ENCODE measurements at places on chromosomes 11 and 22.

GRCh38 chr11:125075242-125075625 lies 12.1 kb downstream of the SLC37A2 start:
- DNase-seq = no peak

DNA sequence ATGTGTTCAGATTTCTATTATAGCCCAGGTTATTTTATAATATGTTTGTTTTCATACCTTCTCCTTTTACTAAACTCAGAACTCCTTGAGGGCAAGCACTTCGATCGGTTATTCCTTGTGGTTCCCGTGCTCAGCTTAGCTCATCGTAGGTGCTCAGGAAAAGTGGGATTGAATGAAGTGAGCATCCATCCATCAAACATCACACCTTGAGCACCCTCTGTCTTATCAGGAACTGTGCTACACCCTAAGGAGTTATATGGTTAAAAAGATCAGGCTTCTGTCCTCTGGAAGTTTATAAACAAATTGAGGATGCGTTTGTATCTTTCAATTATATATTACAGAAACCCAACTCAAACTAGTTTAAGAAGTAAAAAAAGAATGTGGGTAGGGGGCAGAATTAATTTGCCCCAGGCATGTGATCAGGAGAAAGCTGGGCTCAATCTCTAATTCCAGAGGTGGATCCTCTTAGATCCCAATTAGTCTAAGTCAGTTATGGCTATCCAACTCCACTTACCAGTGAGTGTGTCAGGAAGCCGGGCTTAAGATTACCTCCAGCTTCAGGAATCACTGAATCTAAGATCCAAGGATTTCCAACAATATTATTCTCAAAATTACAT lies 59.9 kb upstream of the RRAS2 start:
- no peak for DNase-seq

DNA sequence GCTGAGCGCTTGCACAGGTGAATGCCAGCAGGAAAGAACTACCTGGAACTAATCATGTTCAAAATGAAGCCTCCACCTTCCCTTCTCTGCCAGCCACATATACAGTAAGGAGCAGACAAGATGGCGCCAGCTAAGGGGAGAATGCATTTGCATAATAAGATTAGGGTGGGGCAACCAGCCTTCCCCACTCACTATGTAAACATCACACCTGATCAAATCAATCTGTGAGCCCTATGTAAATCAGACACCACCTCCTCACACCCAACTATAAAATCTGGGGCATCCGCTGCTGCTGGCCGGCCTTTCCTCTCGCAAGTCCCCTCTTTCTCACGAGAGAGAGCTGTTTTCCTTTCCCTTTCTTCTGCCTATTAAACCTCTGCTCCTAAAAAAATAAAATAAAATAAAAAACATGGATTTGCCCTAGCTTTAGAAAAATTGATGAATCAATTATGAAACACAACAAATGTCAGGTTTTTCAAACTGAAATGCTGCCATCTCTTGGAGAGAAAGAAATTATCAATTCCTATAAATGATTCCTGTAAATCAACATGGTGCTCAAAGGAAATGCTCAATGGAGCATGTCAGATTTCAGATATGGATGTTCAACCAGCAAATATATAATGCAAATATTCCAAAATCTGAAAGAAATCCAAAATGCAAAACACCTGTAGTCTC lies 108.9 kb downstream of the SGSM3 start:
- DNase-seq = no peak

DNA sequence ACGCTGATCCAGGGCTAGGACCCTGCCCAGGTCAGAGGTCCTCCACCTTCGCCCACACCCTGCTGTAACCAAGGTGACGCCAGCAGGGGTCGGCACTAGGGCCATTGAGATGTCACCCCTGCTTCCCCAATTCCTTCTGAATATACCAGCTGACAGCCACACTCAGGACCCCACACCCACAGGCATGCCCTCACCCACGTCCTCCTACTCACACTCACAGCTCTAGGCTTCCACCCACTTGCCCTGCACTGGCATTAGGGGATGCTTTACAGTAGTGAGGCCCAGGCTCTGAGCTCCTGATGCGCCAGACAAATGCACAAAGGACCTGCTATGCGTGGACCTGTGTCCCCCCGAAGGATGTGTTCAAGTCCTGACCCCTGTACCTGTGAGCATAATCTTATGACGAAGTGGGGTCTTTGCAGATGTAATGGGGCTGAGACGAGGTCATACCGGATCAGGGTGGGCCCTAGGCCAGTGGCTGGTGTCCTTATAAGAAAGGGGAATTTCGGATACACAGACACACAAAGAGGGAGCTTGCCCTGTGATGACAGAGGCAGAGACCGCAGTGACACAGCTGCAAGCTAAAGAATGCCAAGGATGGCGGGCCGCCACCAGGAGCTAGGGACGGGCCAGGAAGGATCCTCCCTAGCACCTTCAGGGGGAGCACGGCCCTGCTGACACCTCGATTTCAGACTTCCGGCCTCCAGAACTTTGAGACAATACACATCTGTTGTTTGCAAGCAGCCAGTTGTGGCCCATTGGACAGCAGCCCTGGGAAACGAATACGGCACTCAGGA lies 11.2 kb downstream of the WNT11 start:
- DNase-seq = no peak

GRCh38 chr11:73356979-73357860 lies 19.0 kb upstream of the RELT start:
- DNase-seq = no peak

DNA sequence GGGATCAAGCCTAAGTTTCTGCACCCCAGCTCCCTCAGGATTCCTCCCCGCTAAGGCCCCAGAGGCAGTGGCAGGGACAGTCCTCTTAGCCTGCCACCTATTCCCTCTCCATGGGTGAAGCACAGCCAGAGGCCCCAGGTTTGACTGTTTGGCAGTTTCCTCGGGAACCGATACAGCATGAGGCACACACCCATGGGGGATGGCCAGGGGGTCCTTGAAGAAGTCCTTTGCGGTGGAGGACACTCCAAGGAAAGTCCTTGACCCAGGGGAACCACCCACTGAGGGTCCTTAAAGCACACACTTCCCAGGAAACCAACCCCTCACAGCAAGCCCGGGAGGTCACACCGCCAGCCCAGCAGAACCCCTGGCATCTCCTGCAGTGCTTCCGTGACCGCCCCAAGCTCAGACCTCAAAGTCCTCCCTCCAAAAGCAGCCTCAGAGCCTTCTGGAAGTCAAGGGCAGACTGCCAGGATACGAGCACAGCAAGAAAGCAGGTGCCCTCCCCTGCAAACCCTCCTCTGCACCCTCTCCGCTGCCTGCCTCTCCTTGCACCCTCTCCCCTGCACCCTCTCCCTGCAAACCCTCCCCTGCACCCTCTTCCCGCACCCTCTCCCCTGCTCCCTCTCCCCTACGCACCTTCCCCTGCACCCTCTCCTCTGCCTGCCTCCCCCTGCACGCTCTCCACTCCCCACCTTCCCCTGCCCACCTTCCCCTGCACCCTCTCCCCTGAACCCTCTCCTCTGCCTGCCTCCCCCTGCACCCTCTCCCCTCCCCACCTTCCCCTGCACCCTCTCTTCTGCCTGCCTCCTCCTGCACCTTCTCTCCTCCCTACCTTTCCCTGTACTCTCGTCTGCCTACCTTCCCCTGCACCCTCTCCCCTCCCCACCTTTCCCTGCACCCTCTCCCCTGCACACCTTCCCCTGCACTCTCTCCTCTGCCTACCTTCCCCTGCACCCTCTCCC lies 1.4 kb downstream of the SIGIRR start:
- DNase-seq = no peak

- no peak for DNase-seq
Observed at GRCh38 chr11:116357784-116358544, 414.8 kb downstream of the BUD13 start.

DNA sequence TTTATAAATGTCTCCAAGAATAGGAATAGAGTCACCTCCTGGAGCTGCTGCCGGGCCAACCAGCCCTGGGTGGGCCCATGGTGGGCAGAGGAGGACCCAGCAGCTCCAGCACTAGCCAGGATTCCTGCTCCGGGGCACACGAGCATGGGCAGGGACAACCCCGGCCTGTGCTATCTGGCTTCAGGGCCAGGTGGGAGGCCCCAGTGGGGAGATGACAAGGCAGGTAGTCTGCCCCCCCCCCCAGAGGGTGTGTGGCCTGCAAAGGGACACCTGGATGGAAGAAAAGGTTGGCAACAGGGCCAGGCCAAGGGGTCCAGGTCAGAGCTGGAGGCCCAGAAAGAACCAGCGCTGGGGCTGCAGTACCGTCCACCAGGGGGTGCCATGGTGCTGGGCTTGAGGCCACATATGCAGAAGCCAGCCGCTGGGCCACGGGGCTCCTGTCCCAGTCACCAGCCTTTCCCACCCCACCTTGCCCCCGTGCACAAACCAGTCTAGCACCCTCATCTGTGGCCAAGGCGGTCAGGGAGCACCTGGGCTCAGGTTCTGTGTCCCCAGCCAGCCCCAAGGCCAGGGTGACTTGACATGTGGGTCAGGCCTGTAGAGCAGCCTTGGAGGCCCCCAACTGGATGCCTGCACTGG lies 3.4 kb downstream of the TSPAN32 start:
- DNase-seq = no peak

DNA sequence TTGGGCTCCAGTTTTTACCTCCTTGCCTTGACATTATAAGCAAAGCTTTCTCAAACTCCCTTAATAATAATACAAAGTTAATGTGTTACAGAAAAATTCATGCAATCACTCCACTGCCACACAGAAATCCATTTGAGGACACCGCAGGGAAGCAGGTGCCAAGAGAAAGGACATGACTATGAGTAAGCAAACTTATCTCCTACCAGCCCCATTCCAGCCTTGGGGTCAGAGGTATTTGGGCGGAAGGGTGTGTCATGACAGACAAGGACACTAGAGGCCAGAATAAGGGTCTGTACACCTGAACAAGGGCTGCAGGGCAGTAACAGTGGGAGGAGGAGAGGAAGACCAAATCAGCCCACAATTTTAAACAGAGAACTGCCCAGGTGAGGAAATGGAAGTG lies 5.9 kb downstream of the GNG3 start:
- DNase-seq = no peak

DNA sequence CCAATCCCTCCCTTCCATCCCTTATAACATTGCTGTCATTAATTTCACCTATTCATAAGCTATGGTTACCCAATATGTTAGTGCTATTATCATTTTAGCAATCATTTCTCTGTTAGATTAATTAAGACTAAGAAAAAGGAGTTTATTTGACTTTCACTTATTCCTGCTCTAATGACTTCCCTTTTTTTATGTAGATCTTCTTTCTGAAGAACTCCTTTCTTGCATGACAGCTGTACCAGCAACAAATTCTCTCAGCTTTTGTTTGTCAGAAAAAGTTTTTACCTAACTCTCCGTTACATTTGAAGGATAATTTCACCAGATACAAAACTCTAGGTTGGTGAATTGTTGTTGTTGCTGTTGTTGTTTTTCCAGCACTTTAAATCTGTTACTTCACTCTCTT lies 28.6 kb upstream of the OR8B8 start:
- no peak for DNase-seq

GRCh38 chr22:47061226-47061625 lies 298.8 kb downstream of the TBC1D22A start:
- DNase-seq = no peak

DNA sequence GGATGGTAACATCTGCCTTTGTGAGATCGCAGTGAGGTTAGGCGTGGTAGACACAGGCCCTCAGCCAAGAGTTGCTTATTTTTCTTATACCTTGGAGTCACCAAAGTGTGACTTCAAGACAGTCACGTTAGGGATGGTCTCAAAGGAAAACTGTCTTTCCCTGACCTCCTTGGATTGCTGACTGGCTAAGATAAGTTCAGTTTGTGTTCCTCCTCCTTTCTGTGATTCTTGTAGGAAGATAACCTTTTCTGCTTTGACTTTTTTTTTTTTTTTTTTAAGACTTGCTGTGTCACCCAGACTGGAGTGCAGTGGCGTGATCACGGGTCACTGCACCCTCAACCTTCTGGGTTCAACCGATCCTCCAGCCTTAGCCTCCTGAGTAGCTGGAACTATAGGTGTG lies 23.1 kb downstream of the TAB1 start:
- no peak for DNase-seq

GRCh38 chr11:117618982-117619355 lies 178.0 kb downstream of the DSCAML1 start:
- DNase-seq = no peak

Data from NCI-H2081 treated with DMSO at 0.1 percent for 48 hours (cell line).